ENCODE measurements at places on chromosomes 2 and 18. TPM values are rescaled to one million over a fixed set of nuclear protein-coding genes. Genes with fewer than 3 reads are reported as not detected.

Gene MRO
- total RNA-seq, result 0.43 TPM

Gene EVX2
- total RNA-seq, result not detected

Gene LHCGR
- 0.39 TPM for total RNA-seq

Gene SESTD1
- 42.5 TPM for total RNA-seq

Gene ROCK2
- total RNA-seq, result 106 TPM

Gene PSTPIP2
- total RNA-seq, result 9.9 TPM

Gene RAB27B
- 27.6 TPM for total RNA-seq

Gene SLC4A3
- 3.6 TPM for total RNA-seq

Gene PIKFYVE
- 64.3 TPM for total RNA-seq

Gene LIMS3
- 2.1 TPM for total RNA-seq

Gene CD8A
- not detected for total RNA-seq

Gene SLC66A3
- total RNA-seq, result 48.4 TPM

Gene CFAP65
- 0.22 TPM for total RNA-seq

Gene FTCDNL1
- total RNA-seq, result 0.76 TPM

Gene GREB1
- 0.43 TPM for total RNA-seq

Gene RAX
- total RNA-seq, result not detected

Gene SERPINB13
- not detected for total RNA-seq

Gene ANKRD30BL
- not detected for total RNA-seq

Gene C2orf66
- 0.13 TPM for total RNA-seq

Gene SERPINB3
- not detected for total RNA-seq

Gene SCYGR8
- not detected for total RNA-seq
